Diencephalon (tissue), 1 donor: ENCODE measurements at places on chromosomes 12 and 14. TPM values are rescaled to one million over a fixed set of nuclear protein-coding genes. Genes with fewer than 3 reads are reported as not detected.

The RNASE3 gene
- not detected for total RNA-seq

The TAC3 gene
- 5.1 TPM for total RNA-seq

The LUM gene
- 11.8 TPM for total RNA-seq

The CCDC177 gene
- total RNA-seq = 5.3 TPM

The SNRPF gene
- 20.1 TPM for total RNA-seq

The KLRB1 gene
- total RNA-seq = not detected

The OR4K1 gene
- total RNA-seq = not detected

The ARHGEF40 gene
- total RNA-seq = 23.5 TPM

The FBLN5 gene
- 10.1 TPM for total RNA-seq

The PTPRO gene
- 126 TPM for total RNA-seq

The SERPINA5 gene
- total RNA-seq = 0.69 TPM
